Temporal lobe (tissue), 4 donors: ENCODE measurements at places on chromosomes 13 and 19. TPM values are rescaled to one million over a fixed set of nuclear protein-coding genes. Genes with fewer than 3 reads are reported as not detected.

Gene FGF9
- total RNA-seq = 12.5 TPM

Gene WDR87
- total RNA-seq = not detected

Gene ANGPTL8
- total RNA-seq = not detected

Gene TNNI3
- 0.98 TPM for total RNA-seq

Gene CELF5
- 57.0 TPM for total RNA-seq

Gene NTN5
- not detected for total RNA-seq

Gene ZIC2
- 4.4 TPM for total RNA-seq

Gene ZNF699
- 13.0 TPM for total RNA-seq

Gene ACP7
- total RNA-seq = not detected

Gene RNF17
- total RNA-seq = not detected

Gene SMG9
- 8.4 TPM for total RNA-seq

Gene C19orf81
- not detected for total RNA-seq

Gene PCDH17
- total RNA-seq = 84.8 TPM

Gene FCAR
- 0.98 TPM for total RNA-seq

Gene ZSWIM4
- 14.0 TPM for total RNA-seq

Gene ZNF723
- total RNA-seq = not detected
